Smooth muscle cell of the pulmonary artery (primary cell): ENCODE measurements at places on chromosomes 5 and 9. TPM values are rescaled to one million over a fixed set of nuclear protein-coding genes. Genes with fewer than 3 reads are reported as not detected.

Gene SHISAL2B
- not detected in 2 replicates for total RNA-seq

Gene DTWD2
- total RNA-seq, result 6.9 and 7.8 TPM in 2 replicates

Gene FOXI1
- not detected in 2 replicates for total RNA-seq

Gene DAPK1
- 13.0 and 31.8 TPM in 2 replicates for total RNA-seq

Gene GARIN3
- total RNA-seq, result not detected in 2 replicates

Gene SPATA31A1
- total RNA-seq, result not detected in 2 replicates

Gene FOCAD
- 80.5 and 88.1 TPM in 2 replicates for total RNA-seq
